ENCODE measurements at places on chromosomes 7 and 10.

GRCh38 chr7:43511769-43512515 is 71.0 kb upstream of the STK17A start:
- no peak for DNase-seq

DNA sequence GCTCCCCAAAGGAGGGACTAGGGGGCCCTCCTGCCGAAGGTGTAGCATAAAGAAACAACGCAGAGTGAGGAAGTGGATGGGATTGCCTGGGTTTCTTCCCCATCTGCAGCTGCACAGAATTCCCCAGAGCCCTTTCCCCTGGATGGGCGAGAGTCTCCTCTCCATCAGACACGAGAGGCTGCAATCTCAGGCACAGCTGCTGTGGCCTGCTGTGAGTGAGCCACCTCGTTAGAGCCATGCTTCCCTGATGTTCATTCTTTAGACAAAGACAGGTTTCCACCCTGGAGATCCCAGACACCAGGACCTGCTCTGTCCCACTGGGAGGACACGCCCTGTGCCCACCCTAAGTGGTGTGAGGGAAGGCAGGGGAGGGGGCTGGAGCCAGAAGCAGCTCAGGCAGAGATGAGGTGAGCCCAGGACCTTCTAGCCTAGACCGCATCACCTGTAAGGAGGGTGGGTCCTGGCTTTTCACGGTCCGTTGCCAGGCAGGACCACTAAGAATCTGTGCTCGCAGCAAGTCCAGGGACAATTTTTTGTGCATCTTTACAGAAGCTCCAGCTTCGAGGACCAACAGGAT is 268.6 kb upstream of the TCERG1L start:
- peak; percentile 10 for DNase-seq

GRCh38 chr7:64574540-64575099 is 11.7 kb upstream of the ZNF680 start:
- DNase-seq, result no peak

GRCh38 chr10:100979791-100980272 is 7.5 kb downstream of the MRPL43 start:
- DNase-seq, result no peak

GRCh38 chr10:70538731-70539338 is 60.3 kb downstream of the PALD1 start:
- no peak for DNase-seq

GRCh38 chr10:22534849-22535604 is 179.4 kb downstream of the PIP4K2A start:
- no peak for DNase-seq

DNA sequence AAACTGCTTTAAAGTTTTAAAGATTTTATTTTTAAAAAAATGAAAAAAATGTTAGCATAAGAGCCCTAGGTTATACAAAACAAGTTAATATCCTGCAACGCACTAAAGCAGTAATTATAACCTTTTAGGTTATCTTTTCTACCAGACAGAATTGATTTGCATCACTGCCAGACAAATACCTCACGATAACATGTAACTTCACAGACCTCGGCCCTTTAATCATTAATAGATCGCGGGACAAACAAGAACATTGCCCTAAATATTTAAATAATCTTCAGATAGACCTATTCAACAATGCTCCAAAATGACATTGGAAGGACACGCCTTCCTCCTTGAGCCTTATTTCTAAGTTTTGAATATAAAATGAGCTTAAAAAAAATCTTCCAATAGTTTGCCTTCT is 23.8 kb upstream of the C7orf33 start:
- DNase-seq, result no peak

- DNase-seq, result no peak
Observed at GRCh38 chr7:82036146-82036886, 266.5 kb upstream of the HGF start.

GRCh38 chr10:19915816-19916215 is 99.6 kb downstream of the PLXDC2 start:
- DNase-seq, result no peak

GRCh38 chr10:89929282-89930026 is 228.1 kb downstream of the KIF20B start:
- DNase-seq, result no peak

DNA sequence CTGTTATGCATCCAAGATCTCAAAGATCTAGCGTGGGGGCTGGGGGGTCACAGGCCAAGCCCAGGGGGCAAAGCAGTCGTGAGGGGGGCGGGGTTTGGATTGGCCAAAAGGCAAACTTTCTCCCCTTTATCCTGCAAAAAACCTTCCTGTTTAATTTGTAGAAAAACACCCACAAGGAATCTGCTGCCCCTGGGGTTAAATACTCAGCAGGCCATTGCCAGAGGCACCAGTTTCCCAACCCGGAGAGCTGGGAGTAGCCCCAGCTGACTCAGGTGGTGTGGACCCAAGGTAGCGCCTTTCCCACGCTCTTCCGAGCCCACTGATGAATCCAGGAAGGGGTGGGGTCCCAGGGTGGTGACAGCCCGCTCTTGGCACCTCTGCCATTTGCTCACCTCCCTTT is 21.4 kb downstream of the KCP start:
- DNase-seq, result no peak

DNA sequence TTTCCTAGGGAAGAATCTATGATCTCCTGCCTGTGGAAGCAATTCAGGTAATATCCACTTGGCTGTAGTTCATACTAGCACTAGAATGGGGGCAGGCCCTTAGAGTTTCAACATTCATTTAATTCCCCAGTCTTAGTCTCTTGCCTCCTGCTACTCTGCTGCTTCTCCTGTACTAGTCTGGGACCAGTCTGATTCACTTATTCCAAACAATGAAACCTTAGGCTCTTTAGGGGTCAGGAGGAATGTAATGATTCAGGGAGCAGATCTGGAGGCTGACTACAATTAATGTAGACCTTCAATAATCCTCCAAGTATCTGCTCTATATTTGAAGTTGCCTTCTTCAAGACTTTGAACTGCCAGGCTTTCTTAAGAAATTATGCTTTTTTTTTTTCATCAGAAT is 101.8 kb downstream of the GNAT3 start:
- no peak for DNase-seq

DNA sequence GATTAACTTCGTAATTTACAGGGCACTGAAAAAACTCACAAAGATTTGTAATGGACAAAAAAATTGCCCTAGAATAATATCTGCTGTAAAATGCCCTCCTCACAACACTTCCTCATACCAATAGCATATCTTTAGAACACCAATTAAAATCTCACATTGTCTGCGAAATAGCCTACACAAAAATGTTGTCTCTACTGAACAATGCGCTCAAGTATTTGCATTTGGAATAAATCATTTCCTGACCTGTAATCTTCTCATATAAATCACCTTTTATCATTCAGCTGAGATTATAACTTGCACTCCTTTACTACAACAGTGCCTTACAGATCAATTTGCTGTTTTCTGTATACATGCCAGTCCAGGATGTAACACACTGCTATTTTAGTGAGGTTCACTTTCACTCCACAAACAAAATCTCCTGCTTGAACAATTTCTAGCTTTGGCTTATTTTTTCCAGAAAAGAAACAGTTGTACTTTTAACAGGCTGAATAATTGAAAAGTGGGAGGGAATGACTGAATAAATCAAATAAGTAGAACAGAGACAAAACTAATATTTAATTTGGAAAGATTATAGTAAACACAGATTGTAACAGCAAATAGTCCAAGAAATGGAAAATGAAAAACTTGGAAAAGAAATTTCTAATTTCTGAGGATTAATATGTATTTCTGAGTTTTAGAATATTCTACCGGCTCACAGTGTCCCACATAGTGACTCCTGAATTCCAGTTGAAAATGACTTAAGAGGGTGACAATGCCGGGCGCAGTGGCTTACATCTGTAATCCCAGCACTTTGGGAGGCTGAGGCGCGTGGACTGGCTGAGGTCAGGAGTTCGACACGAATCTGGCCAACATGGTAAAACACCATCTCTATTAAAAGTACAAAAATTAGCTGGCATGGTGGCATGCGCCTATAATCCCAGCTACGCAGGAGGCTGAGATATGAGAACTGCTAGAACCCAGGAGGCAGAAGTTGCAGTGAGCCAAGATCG is 30.6 kb downstream of the JMJD1C start:
- no peak for DNase-seq

GRCh38 chr7:123966936-123967335 is 41.9 kb downstream of the SPAM1 start:
- DNase-seq, result no peak

- DNase-seq, result peak; percentile 5
Observed at GRCh38 chr7:144738708-144739314, 97.0 kb downstream of the TPK1 start.

DNA sequence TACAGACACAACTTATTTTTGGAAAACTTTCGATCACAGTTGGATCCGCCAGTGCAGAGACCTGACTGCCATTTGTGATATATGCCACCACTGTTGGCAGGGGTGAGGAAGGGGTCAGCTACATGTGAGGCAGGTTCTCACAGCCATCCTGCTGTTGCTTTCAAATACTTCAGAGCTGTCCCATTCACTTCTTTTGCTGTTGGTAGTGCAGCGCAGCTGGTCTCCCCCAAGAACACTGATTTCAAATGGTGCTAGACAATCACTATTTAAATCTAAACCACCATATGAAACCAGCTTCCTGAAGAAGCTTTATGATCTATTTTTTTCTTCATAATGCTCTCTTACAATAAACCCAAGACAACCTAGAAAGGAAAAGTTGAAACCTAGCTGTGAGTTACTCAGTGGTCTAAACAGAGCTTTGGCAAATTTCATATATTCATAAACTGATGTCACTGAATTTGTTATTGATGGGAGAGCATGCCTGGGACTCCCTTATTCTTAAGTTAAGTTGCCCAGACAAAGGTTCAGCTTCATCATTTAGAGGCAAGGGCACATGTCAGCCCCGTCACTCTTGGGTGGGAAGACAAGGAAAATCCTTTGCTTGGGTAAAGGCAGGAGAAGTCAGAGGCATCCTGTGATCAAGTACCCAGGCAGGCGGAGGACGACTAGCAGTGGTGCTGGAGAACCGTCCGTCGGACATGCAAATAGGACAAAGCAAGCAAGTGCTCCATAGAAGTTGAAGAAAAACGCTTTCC is 143.4 kb upstream of the KLF14 start:
- DNase-seq, result no peak

DNA sequence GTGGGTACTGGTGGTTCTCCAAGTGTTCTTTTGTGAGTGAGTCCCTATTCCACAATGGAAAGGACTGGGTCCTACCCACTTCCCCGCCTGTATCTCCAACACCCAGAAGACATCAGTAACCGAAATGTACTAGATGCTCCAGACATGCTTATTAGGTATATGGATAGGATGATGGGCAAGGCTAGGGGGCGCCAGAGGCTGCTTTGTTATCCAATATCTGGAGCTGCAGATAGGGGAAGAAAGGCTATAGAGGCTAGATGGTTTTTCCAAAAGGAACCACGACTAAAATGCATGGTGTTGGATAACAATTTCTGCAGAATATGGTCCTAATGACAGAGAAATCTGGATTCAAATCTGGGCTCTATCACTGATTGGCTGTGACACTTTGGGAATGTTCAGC is 56.2 kb upstream of the TM9SF3 start:
- DNase-seq, result no peak

All from NCI-H2171 (cell line).